PC-3 (cell line): ENCODE measurements at places on chromosomes 2 and 18. TPM values are rescaled to one million over a fixed set of nuclear protein-coding genes. Genes with fewer than 3 reads are reported as not detected.

Gene RAPH1
- total RNA-seq: 7.0 and 40.3 TPM in 2 replicates

Gene M1AP
- total RNA-seq: not detected in 2 replicates

Gene YPEL5
- 29.9 TPM in 2 replicates for total RNA-seq

Gene INO80C
- total RNA-seq: 6.8 and 16.1 TPM in 2 replicates

Gene VAMP8
- 141 and 142 TPM in 2 replicates for total RNA-seq

Gene POTEJ
- not detected in 2 replicates for total RNA-seq

Gene BCL11A
- total RNA-seq: 3.1 and 4.6 TPM in 2 replicates

Gene SOX11
- total RNA-seq: not detected in 2 replicates

- no peak for DNase-seq
These were observed 37.8 kb downstream of the FAM168B start for GRCh38 chr2:131055169-131056065.

- no peak for DNase-seq
These were observed 162.3 kb upstream of the CCDC68 start for GRCh38 chr18:55121397-55122170.

- no peak for DNase-seq
These were observed 560 bp upstream of the SKA1 start for GRCh38 chr18:50374220-50374752.

- no peak for DNase-seq
These were observed 55.1 kb upstream of the IMP4 start for GRCh38 chr2:130287656-130288026.

GRCh38 chr2:70746094-70746974, 21.7 kb downstream of the ADD2 start:
- no peak for DNase-seq

DNA sequence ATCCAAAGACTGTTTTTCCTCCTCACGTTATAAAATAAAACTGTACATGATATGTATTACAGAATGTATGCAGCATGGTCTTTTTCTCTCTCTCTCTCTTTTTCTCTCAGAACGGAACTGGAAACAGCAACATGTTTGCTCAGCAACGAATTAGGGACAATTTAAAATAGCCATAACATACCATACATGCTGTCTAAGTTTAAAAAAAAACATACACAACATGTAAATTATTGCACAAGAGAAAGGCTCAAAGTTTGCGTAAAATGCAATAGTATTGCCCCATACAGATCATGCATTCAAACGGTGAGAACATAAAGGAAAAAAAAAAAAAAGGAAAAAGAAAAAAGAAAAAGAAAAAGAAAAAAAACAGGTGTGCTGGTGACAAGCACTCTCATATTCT, 93.6 kb downstream of the BCL11A start:
- no peak for DNase-seq

DNA sequence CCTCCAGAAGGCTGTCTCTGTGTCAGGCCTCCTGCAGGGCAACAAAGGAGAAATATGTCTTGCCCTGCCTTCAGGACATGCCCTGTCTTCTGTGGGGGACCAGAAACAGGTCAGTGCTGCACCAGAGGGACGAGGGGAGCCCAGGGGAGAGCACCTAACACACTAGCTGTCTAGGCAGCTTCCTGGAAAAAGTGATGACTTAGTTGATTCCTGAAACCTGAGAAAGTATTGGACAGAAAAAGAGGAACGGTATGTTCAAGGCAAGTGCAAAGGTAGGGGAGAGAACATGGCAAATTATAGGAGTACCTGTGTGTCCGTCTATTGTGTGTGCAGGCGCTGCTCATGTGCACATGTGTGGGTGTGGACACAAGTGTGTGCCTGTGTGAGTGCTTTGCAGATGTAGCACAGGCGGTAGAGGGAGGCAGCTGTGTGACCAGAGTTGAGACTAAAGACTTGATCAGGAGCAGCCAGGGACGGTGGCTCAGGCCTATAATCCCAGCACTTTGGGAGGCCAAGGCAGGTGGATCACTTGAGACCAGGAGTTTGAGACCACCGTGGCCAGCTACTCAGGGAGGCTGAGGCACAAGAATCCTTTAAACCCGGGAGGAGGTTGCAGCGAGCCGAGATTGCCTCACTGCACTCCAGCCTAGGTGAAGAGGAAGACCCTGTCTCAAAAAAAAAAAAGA, 119.5 kb downstream of the GYPC start:
- DNase-seq: no peak

DNA sequence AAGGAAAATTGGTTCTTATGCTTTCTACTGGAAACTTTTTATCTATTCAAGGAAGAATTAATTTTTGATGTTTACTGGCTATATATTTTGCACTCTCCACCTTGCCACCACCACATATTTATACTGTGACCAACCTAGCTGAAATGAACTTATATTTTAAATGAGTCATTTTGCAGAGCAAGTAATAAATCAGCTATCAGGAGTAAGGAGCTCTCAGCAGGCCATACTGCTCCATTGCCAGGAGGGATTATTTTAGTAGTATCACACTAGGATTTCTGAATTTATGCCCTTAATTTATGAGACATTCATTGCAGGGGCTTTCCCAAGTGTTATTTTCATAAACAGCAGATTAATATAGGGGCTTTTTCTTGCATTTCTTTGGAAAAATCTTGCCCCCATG, 125.8 kb upstream of the CYP1B1 start:
- peak; percentile 49 for DNase-seq

- no peak for DNase-seq
These were observed 145.8 kb downstream of the BABAM2 start for GRCh38 chr2:28036307-28036706.

GRCh38 chr2:214139630-214140284, 271.1 kb upstream of the VWC2L start:
- peak; percentile 90 for DNase-seq

DNA sequence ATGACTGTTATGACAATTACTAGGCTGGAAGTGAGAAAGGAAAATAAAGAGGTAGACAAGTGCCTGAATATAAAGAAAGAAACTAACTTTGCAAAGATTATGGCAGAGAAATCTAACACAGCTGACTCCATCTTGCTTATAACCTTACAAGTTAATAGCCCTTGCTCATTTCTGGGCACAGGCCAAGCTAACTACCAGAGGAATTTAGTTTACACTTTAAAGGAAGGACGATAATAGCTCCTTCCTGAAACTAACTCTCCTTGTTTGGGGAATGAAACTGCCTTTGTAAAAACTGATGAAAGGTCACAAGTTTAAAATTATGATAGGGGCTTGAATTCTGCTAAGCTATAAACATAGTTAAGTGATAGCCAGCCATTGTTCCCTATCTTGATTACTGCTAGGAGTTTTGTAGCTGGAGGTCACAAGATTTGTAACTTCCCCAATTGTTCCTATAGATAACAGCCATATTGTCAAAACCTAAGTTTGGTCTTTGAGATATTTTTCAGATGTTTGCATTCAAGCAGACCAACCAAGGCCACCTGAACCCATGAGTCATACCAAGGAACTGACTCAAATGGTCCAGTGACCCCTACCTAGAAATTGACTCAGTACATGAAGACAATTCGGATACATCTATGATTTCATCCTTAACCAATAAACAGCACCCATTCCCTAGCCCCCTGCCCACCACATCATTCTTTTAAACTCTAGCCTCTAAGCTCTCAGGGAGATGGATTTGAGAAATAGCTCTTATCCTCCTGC, 209.2 kb upstream of the LRATD1 start:
- peak; percentile 8 for DNase-seq

DNA sequence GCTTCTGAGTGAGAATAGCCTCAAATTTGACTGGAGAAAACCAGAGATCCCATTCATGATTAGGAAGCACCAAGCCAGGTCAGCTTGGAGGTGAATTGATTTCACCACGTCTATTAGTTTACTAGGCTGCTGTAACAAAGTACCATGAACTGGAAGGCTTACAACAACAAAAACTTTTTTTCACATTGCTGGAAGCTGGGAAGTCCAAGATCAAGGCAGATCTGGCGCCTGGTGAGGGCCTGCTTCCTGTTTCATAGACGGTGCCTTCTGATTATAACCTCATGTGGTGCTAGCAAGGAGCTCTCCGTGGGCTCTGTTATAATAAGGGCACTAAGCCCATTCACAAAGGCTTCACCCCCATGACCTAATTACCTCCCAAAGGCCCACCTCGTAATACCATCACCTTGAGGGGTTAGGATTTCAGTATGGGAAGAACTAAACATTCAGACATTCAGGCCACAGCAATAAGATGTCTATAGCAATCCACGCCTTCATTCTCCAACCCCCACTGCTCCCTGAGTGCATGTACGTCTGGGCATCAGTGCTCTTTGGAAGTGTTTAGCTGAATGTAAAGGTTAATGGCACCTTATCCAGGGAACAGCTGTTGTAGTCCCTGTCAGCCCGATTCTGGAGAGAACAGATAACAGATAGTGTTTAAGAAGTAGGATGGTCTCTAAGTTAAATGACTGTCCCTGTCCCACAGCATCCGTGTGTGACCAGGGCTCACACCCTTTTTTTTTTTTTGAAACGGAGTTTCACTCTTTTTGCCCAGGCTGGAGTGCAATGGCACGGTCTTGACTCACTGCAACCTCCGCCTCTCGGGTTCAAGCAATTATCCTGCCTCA, 89.2 kb downstream of the SOCS6 start:
- no peak for DNase-seq

DNA sequence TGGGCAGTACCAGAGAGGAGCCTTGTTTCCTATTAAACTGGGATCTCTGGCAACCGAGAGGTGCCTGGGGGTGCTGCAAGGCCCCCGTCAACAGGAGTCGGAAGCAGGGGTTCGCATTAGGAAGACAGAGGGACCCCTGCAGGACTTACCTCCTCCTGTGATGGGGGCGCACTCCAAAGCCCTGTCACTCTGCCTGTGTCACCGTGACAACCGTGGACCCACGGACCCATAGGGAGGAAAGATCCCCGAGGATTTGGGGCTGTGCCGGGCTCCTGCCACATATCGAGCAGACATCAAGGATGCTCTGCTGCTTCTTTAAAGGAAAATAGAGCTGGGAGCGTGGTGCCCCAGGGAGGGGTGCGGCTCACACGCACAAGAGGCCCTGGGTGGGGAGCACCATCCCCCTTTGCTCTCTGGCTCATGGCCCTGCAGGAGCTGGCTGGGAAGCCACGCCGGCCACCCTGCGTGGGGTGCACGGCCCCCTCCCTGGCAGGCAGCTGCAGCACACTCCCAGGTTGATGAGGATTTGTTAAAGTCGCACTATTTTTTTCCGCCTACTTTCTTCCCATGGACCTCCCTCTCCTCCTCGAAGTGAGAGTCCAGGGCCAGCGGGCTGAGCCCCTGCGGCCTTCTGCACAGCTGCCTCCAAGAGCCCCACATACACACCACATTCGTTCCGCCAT, 167.5 kb downstream of the TWIST2 start:
- DNase-seq: no peak

- DNase-seq: no peak
These were observed 119.5 kb upstream of the TLK1 start for GRCh38 chr2:171279983-171280790.

- no peak for DNase-seq
These were observed 151.1 kb upstream of the RIOK3 start for GRCh38 chr18:23301972-23302371.

DNA sequence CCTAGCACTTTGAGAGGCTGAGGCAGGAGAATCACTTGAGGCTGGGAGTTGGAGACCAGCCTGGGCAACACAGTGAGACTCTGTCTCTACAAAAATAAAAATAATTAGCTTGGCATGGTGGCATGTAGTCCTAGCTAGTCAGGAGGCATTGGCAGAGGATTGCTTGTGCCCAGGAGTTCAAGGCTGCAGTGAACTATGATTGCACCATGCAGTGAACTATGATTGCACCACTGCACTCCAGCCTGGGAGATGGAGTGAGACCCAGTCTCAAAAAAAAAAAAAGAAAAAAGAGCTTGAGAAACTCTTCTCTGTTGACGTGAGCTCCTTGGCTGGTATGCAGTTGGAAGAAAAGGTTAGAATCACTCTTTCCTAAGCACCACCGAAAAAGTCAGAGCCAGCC, 125.1 kb upstream of the TNP1 start:
- no peak for DNase-seq

- DNase-seq: no peak
These were observed 53.0 kb upstream of the GLI2 start for GRCh38 chr2:120682654-120683053.

DNA sequence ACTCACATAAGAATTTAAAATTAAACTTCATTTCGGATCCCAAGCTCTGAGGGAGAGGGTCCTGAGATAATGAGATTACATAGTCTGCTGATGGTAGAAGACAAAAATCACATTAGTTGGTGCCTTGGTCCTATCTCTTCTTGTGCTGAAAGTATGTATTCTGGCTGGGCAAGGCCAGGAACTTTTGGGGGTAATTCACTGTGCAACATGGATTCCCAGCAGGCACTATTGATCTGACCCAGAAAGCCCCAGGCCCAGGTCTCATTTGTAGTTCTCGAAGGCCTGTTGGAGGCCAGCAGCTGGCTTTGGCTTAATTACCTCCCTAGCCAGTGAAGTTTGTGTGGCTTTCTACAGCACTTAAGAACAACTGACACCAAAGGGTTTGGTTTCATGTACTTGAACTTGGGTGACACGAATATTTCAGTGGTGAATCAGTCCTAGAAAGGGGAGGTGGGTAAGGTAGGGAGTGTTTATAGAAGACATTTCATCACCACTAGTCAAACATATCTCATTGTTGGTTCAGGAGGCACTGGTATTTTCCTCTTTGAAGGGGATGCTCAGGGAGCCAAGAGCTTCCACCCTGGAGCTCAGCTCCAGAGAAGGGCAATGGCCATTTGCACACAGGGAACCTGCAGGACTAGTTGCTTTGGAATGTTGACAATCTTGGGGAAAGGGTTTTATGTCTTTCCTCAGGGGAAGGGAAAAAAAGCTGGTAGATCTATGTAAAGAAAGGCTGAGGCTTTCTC, 217.8 kb downstream of the OSR1 start:
- peak; percentile 99 for DNase-seq

DNA sequence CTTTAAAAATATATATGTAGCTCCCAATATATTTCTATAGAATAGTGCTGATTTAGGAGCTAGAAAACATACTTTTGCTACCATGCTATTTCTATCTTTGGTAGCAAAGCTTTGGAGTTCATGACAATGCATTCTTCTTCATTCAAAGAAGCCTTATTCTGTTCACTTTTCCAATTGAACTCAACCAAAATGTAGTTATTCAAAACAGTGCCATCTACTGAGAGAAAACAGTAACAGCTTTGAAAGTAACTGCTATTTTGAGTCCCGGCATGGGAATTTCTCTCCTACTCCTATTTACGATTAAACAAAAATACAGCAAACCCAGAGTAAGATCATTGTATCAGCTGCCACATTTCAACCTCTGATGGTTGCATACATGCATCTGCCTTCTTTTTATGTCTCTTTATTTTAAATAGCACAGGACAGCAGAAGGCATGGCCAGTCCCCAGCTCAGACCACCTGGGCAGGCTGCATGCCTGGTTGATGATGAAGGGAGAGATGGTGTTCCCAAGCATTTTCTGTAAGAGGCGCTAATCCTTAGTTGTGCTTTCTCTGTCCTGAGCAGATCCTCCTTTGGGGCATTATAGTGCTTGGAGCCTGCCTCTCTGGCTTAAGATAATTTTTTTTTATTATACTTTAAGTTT, 69.7 kb upstream of the SULT1C3 start:
- DNase-seq: peak; percentile 61

GRCh38 chr2:116499389-116499788, 1315.1 kb upstream of the DDX18 start:
- no peak for DNase-seq

- DNase-seq: no peak
These were observed 32.0 kb upstream of the INHBB start for GRCh38 chr2:120313695-120314615.

GRCh38 chr2:147588191-147588590, 256.6 kb upstream of the ACVR2A start:
- peak; percentile 54 for DNase-seq

GRCh38 chr18:24018299-24018886, 3.8 kb downstream of the TTC39C start:
- DNase-seq: no peak
